ENCODE measurements at places on chromosomes 7 and 10. TPM values are rescaled to one million over a fixed set of nuclear protein-coding genes. Genes with fewer than 3 reads are reported as not detected.

CPA5 gene
- 0.09 TPM for total RNA-seq

C10orf53 gene
- not detected for total RNA-seq

CHST3 gene
- total RNA-seq = 19.3 TPM

FAM131B gene
- total RNA-seq = 3.2 TPM

LYZL2 gene
- total RNA-seq = not detected

SLC39A12 gene
- not detected for total RNA-seq

SPDYE6 gene
- not detected for total RNA-seq

OR2A5 gene
- total RNA-seq = not detected

RTKN2 gene
- 11.9 TPM for total RNA-seq

UNC5B gene
- 20.6 TPM for total RNA-seq

CCDC7 gene
- 15.8 TPM for total RNA-seq

OPN1SW gene
- total RNA-seq = not detected

ATOH7 gene
- total RNA-seq = not detected

CCSER2 gene
- 40.8 TPM for total RNA-seq

INSIG1 gene
- total RNA-seq = 313 TPM

PPP1R17 gene
- not detected for total RNA-seq

EVX1 gene
- not detected for total RNA-seq

TET1 gene
- 9.3 TPM for total RNA-seq

FAM13C gene
- 9.1 TPM for total RNA-seq

EPHB4 gene
- total RNA-seq = 24.9 TPM

ST7 gene
- total RNA-seq = 16.4 TPM

KBTBD2 gene
- 18.2 TPM for total RNA-seq

SLC26A4 gene
- 0.65 TPM for total RNA-seq

FRMPD2 gene
- not detected for total RNA-seq

SPAM1 gene
- total RNA-seq = not detected

TMEM225B gene
- total RNA-seq = not detected

NKX2-3 gene
- total RNA-seq = not detected

ZNF736 gene
- total RNA-seq = 12.0 TPM

ITIH5 gene
- 0.09 TPM for total RNA-seq

COL13A1 gene
- 6.0 TPM for total RNA-seq

NME8 gene
- not detected for total RNA-seq

SPDYE3 gene
- not detected for total RNA-seq

ASZ1 gene
- total RNA-seq = not detected

EBLN1 gene
- not detected for total RNA-seq

HOXA2 gene
- 0.16 TPM for total RNA-seq

AGBL3 gene
- total RNA-seq = 0.41 TPM

TRIM56 gene
- total RNA-seq = 10.0 TPM

FAM3C gene
- 119 TPM for total RNA-seq

ST8SIA6 gene
- 0.09 TPM for total RNA-seq

CDH23 gene
- 0.25 TPM for total RNA-seq

HDAC9 gene
- total RNA-seq = 40.6 TPM

MYH16 gene
- not detected for total RNA-seq

HHEX gene
- total RNA-seq = 0.49 TPM

PRPS1L1 gene
- not detected for total RNA-seq

KCP gene
- 1.6 TPM for total RNA-seq

C7orf33 gene
- not detected for total RNA-seq

FEZF1 gene
- not detected for total RNA-seq

STK17A gene
- total RNA-seq = 26.7 TPM

SUN3 gene
- total RNA-seq = not detected

HOXA7 gene
- total RNA-seq = not detected

EBF3 gene
- total RNA-seq = 14.7 TPM

TIAL1 gene
- 48.7 TPM for total RNA-seq

SLIT1 gene
- 0.09 TPM for total RNA-seq

BHLHA15 gene
- not detected for total RNA-seq

All from fibroblast of the aortic adventitia (primary cell).